Endothelial cell of umbilical vein (primary cell): ENCODE measurements at places on chromosomes 13 and 19. TPM values are rescaled to one million over a fixed set of nuclear protein-coding genes. Genes with fewer than 3 reads are reported as not detected.

GRCh38 chr13:111919286-111919685, 147.7 kb upstream of the SOX1 start:
- no peak for DNase-seq

GRCh38 chr19:369876-370275, 25.3 kb upstream of the MIER2 start:
- DNase-seq = no peak

DNA sequence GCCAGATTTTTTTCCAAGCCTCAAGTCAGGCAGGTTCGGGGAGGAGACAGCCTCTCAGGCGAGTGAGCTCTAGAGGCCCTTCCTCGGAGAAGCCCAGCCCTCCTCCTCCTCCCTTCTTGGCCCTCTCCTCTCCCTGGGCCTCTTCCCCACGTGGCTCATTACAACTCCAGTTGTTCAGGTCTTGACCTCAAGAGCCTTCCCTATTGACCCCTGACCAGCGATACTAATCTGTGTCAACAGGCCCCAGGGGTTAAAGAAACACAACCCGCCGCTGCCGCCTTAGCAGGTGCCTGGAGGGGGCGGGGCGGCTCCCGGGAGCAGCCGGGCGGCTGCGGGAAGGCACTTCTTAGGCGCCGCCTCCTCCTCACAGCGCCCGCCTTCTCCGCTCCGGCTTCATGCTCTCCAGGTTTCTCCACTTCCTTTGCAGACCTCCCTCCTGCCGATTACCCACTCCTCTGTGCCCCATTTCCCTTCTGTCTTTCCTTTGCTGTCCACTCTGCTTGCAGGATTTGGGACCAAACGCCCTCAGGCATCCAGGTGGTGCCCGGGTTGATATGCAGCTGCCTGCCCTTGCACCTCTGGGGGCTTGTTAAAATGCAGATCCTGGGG, 51.0 kb downstream of the LYL1 start:
- peak; percentile 49 for DNase-seq

- no peak for DNase-seq
These were observed 262.4 kb upstream of the SPRY2 start for GRCh38 chr13:80603351-80603750.

DNA sequence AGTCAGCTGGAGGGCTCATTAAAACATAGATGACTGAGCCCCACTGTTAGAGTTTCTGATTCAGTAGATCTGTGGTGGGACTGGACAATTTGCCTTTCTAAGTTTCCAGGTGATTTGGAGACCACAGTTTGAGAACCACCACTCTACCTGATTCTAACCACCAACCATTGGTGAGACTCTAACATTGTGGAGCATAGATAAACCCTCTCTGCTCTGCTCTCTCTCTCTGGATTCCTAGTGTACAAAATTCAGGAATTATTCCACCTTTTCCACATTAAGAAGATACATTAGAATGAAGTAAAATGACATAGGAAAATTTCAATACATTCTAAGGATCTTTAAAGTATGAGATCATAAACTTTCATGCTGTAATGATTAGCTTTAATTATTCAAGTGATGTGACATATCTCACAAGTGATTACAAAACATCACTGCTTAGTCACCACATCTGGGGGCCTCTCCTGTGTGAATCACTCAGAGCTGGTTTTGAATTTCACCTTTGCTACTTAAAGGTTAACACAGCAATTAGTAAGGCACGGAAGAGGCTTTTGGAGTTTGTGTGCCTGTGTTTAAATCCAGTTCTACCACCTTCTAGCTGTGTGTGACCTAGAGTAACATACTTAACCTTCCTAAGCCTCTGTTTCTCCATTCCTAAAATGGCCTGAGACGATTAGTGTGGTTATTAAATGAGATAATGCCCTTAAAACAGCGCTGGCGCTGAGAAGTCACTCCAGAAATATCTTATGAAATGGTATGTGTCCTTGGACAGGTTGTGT, 78.5 kb upstream of the NBEA start:
- DNase-seq = peak; percentile 27

DNA sequence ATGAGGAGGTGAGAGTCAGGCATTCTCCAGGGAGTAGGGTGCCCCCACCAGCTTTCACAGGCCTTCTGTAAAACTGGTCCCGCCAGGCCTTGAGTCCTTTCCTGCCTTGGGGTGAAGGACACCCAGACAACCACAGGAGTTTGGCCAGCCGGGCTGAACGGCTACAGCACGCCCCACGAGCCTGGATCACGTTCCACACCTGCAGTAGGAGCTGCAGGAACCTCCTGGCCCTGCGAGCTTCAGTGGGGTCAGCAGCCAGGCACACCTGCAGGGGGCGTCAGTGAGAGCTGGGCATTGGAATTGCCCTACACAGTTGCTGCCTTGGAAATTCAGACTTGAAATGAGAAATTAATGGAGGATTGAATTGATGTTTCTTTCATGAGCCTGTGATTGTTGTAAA, 45.7 kb downstream of the COL4A2 start:
- DNase-seq = no peak

GRCh38 chr13:60178327-60178726, 14.6 kb upstream of the DIAPH3 start:
- DNase-seq = no peak

GRCh38 chr13:75645141-75645540, 9.0 kb downstream of the LMO7 start:
- no peak for DNase-seq

Gene MAB21L1
- not detected in 2 replicates for total RNA-seq

Gene DHRS12
- 6.4 and 8.9 TPM in 2 replicates for total RNA-seq

Gene DPY19L3
- total RNA-seq = 39.3 and 39.5 TPM in 2 replicates

Gene ZNF254
- 16.0 TPM in 2 replicates for total RNA-seq

Gene TMEM238
- total RNA-seq = 0.35 TPM in 1 of 2 replicates, not detected in the other

Gene BCL3
- 24.0 and 26.9 TPM in 2 replicates for total RNA-seq
